ENCODE measurements at places on chromosomes 5 and 9. TPM values are rescaled to one million over a fixed set of nuclear protein-coding genes. Genes with fewer than 3 reads are reported as not detected.

RUSC2 gene
- total RNA-seq, result 5.6 TPM

DNA sequence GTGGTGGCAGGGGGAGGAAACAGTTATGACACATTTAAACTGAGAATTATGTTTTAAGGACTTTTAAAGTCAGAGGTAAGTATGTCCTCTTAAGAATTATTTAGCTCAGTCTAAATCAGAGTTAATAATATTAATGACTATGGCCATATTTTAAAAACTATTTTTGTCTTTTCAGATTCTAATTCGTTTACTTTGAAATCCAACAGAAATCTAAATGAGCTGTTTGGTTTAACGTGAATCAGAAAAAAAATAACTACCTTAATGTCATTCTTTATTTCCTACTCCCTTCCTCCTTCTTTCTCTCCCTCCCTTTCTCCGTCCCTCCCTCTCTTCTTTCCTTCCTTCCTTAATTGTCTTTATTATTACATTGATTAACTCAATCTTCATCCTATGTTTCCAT is 14.7 kb downstream of the C1QTNF3 start:
- no peak overlapping the region for H3K27ac ChIP-seq
- H3K4me3 ChIP-seq, result no peak overlapping the region
- H3K27me3 ChIP-seq, result no peaks in the 10 kb centered on the region
- no peak for DNase-seq
- H3K36me3 ChIP-seq, result no peaks in the 10 kb centered on the region
- peaks cover 8% of the 10 kb centered on the region for H3K4me1 ChIP-seq

C5orf22 gene
- total RNA-seq, result 30.9 TPM

DNA sequence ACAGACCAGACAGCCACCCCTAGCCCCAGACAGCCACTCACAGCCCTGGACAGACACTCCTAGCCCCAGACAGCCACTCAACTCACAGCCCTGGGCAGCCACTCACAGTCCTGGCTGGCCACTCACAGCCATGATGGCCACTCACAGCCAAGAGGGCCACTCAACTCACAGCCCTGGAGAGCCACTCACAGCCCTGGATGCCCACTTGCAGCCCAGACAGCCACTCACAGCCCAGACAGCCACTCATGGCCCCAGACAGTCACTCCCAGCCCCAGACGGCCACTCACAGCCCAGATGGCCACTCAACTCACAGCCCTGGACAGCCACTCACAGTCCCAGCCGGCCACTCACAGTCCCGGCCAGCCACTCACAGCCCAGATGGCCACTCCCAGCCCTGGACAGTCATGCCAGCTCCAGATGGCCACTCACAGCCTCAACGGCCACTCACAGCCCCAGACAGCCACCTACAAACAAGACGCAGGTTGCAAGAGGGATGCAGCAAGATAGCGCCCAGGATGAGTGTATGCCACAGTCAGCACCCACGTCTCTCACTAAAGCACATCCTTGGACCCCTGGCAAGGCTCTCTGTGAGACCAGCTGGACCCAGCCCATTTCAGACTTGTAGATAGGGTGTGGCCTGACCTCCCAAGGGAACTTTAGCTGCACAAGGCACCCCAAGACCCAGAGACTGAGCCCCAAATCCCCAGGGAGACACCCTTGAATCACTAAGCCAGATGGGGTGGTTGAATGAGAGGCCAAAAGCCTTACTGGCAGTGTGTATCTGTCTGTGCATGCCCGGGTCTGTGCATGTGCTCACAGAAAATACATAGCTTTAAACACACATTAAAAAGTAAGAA is 22.4 kb downstream of the ZDHHC11B start:
- DNase-seq, result no peak
- no peak overlapping the region for H3K4me3 ChIP-seq
- no peak overlapping the region for H3K27ac ChIP-seq
- H3K36me3 ChIP-seq, result no peaks in the 10 kb centered on the region
- H3K27me3 ChIP-seq, result no peaks in the 10 kb centered on the region

SCGB3A2 gene
- total RNA-seq, result 36.1 TPM

- no peaks in the 10 kb centered on the region for H3K27me3 ChIP-seq
- no peak overlapping the region for H3K4me3 ChIP-seq
- H3K36me3 ChIP-seq, result no peaks in the 10 kb centered on the region
- H3K4me1 ChIP-seq, result peaks cover 16% of the 10 kb centered on the region
- peak; percentile 27 for DNase-seq
Measured at GRCh38 chr9:37806271-37806670, 5.7 kb downstream of the DCAF10 start.

ORM2 gene
- not detected for total RNA-seq

GRCh38 chr9:133635098-133635497 is 1.1 kb upstream of the DBH start:
- H3K4me1 ChIP-seq, result peaks cover 19% of the 10 kb centered on the region
- DNase-seq, result no peak
- no peaks in the 10 kb centered on the region for H3K27me3 ChIP-seq
- H3K36me3 ChIP-seq, result no peaks in the 10 kb centered on the region
- no peak overlapping the region for H3K27ac ChIP-seq

GRCh38 chr5:6849316-6850105 is 136.3 kb downstream of the TENT4A start:
- H3K27ac ChIP-seq, result no peak overlapping the region
- no peak overlapping the region for H3K4me3 ChIP-seq
- no peak for DNase-seq
- H3K27me3 ChIP-seq, result no peaks in the 10 kb centered on the region
- H3K36me3 ChIP-seq, result no peaks in the 10 kb centered on the region

CRAT gene
- total RNA-seq, result 9.9 TPM

CAPSL gene
- total RNA-seq, result not detected

DNA sequence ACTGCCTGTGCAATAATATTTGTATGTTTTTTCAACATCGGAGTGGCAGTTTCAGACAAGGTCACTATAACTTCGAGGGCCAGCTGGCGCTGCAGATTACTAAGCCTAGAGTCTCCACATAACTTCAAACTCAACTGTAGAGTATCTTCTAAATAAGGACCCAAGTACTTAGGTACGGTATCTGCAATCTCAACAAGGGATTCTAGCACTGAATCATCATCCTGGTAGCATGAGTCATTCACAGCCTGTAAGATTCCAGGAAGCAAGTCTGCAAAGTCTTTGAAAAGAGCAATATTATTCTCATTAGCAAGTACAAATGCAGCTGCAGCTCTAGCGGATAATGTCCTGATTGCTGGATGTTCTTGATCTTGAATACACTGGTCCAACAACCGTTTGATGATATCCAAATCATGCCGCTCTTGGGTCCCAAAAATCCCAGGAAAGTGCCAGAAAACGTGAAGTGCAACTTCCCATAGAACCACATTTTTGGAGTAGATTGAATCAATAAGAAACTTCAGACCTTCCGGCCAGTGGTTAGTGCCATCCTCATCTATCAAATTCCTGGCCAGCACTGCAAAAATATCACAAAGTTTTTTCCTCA is 654 bp downstream of the RANBP6 start:
- H3K27ac ChIP-seq, result peak overlapping the region; percentile 74
- H3K4me1 ChIP-seq, result peaks cover 12% of the 10 kb centered on the region
- no peaks in the 10 kb centered on the region for H3K27me3 ChIP-seq
- no peak for DNase-seq

GRCh38 chr5:43889233-43889632 is 286.3 kb downstream of the NNT start:
- no peaks in the 10 kb centered on the region for H3K36me3 ChIP-seq
- H3K27ac ChIP-seq, result no peak overlapping the region
- DNase-seq, result no peak
- H3K4me3 ChIP-seq, result no peak overlapping the region
- H3K4me1 ChIP-seq, result no peaks in the 10 kb centered on the region
- no peaks in the 10 kb centered on the region for H3K27me3 ChIP-seq

SLC36A2 gene
- total RNA-seq, result not detected
